ENCODE measurements at places on chromosomes 4 and X.

- peak; percentile 80 for DNase-seq
These were observed 34.0 kb upstream of the GRPEL1 start for GRCh38 chr4:7101692-7102515.

DNA sequence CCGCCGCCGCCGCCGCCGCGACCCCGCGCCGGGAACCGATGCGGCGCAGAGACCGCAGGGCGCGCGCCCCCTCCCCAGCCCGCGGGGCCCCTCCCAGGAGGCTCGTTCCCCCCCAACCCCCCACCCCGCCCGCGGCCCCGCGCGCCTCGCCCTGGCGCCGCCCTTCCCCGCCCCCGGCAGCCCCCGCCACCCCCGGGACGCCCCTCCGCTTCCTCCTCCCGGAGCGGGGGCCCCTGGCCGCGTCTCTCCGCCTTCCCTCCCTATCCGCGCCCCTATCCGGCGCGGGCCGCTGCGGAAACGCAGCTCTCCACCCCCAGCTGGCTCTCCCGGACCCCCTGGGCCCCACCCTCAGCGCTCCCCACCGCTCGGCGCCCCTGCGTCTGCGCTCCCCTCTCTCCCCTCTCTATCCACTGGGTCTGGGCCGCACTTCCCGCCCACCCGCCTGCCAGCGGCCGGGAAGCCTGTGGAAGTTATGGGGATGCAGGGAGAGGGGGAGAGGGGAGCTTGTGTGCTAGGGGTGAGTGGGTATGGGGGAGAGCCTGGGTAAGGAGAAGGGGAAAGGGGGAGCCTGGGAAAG, at the start of gene TMEM271:
Gene TMEM271 (minus strand): TSS at position 51 of the 577 bp plus-strand sequence. CDS start 233 bp downstream, outside the sequence.
- DNase-seq = no peak

DNA sequence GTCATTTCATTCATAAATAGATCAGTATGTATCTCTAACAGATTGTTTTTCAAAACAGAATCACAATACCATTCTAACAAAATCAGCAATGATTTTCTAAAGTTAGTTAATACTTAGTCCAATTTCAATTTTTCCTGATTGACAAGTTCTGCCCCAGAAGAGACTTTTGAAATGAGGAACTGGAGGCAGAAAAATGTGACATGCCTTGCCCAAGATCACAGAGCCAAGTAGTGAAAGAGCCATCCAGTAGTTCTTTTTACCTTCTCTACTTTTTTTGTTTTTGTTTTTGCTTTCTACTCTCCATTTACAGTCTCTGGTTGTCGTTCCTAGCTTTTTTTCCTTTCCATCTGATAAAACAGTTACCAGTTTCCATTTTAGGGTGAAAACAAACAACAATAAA, 129.3 kb upstream of the TMEM164 start:
- DNase-seq = no peak

DNA sequence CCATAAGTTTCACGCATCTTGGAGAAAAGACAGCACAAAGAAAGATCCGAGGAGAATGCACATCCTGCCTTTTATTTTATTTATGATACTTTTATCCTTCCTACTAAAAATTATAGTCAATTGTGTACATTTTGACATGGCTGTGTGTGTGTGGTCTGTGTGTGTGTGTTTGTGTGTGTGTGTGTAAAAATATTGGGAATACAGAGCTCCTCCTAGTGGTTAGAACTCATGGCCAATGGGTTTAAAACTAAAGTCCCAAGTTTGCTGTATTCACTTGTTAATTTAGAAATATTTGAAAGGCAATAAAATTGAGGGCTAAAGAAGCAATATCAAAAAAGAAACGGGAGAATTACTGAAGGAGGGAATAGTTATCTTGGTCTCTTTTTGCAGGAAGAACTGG, 47.5 kb downstream of the NKX6-1 start:
- no peak for DNase-seq

DNA sequence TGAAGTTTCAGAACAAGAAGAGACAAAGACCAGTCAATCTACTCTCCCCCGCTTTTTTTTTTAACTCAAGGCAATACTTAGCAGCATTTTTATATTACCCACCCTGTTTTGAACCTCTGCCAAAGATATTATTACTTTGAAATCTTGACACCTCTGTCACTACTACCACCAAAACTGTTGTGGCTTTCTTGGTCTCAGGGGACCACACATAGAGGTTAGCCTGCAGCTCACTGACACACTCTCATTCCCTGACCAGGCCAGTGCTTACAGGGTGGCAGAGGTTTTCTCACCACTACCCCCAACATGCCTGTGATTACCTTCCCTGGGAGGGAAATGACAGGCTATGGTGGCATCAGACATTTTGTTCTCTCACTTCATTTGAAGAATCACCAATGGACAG, 137.4 kb upstream of the STIM2 start:
- no peak for DNase-seq

DNA sequence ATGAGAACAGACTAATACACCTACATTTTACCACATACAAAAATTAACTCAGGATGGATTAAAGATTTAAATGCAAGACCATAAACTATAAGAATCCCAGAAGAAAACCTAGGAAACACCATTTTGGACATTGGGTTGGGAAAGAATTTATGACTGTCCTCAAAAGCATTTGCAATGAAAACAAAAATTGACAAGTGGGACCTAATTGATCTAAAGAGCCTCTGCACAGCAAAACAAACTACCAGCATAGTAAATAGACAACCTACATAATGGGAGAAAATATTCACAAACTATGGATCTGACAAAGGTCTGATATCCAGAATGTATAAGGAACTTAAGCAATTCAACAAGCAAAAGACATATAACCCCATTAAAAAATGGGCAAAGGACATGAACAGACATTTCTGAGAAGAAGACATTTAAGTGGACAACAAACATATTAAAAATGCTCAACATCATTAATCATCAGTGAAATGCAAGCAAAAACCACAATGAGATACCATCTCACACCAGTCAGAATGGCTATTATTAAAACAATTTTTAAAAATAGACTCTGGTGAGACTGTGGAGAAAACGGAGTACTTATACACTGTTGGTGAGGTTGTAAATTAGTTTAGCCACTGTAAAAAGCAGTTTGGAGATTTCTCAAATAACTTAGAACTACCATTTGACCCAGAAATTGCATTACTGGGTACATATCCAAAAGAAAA, 221.7 kb upstream of the DIPK2B start:
- no peak for DNase-seq

GRCh38 chrX:135453381-135453780, 31.6 kb downstream of the SMIM10L2A start:
- no peak for DNase-seq
